ENCODE measurements at places on chromosomes 16 and 17. TPM values are rescaled to one million over a fixed set of nuclear protein-coding genes. Genes with fewer than 3 reads are reported as not detected.
A peak's percentile ranks its signal among the peaks of the same experiment; 100 is the strongest.

DNA sequence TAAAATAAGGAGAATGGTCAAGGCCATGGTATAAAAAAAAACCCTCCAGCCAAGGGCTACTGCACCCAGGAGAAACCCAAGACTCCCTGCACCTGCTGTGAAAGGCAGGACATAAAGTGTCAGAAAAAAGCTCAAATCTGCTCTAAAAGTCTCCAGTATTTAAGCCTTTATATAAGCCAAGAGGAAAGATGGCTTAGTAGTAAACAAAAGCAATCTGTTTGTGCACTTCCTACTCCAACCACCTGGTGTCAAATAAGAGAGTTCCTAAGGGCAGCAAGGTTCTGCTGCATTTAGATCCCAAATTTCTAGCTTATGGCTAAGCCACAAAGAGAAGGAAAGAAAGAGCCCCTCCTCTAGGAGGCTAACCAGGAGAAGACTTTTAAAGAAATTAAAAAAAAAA lies 20.6 kb downstream of the ACSM1 start:
- no peak for DNase-seq

DNA sequence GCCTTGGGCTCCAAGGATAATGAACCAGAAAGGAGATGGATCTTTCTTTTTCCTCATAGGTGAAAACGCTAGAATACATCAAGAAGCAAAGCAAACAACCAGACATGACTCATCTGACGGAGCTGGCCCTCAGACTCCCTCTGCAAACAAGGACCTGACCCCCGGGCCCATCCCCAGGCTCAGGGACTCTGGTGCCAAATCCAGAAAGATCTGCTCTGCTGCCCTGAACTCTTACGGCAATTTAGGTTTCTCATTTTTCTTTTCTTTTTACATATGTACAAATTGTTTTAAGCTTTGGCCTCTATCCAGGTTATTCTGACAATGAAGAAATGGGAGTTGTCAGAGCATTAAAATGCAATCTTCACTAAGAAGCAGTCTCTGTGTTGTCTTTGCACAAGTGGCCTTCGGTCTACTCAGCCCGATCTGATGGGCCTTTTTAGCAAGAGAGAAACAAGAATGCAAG lies 17.7 kb downstream of the KNOP1 start:
- no peak for DNase-seq

DNA sequence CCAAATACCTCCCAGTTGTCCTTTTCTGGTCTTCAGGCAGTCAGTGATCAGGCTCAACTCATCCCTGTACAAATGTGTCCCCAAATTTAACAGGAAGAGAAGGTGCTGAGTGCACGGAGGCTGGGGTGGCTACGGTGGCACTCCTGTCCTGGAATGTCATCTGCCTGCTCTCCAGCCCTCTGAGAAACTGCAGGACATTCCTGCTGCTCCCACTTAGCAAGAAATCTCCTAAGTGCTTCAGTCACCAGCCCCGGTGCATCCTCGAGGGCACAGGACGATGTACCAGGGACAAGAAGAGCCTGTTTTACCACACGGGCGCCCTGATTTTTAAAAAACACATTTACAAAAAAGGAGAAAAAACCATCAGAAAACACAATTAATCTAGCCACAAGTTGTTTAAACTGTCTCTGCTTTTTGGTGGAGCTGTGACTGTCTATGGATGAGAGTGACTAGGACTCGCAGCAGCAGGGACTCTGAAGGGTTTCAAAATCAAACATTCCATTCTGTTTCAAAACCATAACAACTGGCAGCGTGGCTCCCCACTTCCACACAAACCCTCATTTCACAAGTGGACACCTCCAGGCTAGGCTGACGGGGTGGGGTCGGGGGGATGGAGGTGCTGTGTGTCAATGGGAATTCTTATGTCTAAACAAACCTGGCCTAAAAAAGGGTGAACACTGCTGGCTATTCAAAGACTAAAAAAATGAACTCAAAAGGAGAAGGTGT lies 65.3 kb upstream of the CNEP1R1 start:
- DNase-seq: no peak

DNA sequence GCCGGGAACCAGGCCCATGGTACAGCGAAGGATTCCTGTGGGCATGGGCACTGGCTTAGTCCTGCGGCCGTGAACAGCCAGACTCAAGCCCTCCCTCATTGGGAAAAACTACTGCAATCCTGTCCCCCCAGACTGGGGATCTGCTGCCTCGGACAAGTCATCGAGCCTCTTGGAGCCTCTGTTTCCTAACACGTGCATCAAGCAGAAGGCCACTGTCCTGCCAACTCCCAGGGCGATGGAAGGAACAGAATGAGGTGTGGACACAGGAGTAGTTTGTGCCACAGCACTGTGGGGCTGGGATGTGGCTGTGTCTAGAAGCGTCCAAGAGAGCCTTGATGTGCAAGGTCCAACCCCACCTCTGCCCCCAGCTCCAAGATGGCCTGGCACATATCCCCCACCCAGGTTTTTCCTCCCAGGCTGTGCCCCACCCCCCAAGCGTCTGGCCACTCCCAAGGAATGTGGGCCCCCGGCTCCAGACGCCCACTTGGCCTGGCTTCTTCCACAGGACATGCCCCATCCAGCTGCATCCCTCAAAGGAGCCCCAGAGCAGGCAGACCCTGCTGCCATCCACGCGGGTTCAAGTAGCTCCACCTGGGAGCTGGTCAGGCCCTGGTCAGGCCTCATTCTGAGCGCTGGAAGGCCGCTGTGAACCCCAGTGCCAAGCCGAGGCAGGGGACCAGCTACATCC lies 3.4 kb downstream of the CAMKK1 start:
- no peak for DNase-seq

- DNase-seq: no peak
These were observed 2.2 kb downstream of the TIMP2 start for GRCh38 chr17:78922816-78923498.

GRCh38 chr17:44221084-44221861 lies 1.8 kb upstream of the UBTF start:
- DNase-seq: peak; percentile 90

Gene LASP1
- 409 TPM for total RNA-seq

Gene NPW
- 4.4 TPM for total RNA-seq

Gene MYOCD
- total RNA-seq: 13.7 TPM
